ENCODE measurements at places on chromosomes 3 and 15. TPM values are rescaled to one million over a fixed set of nuclear protein-coding genes. Genes with fewer than 3 reads are reported as not detected.
A peak's percentile ranks its signal among the peaks of the same experiment; 100 is the strongest.

Gene C2CD4A
- not detected for total RNA-seq

DNA sequence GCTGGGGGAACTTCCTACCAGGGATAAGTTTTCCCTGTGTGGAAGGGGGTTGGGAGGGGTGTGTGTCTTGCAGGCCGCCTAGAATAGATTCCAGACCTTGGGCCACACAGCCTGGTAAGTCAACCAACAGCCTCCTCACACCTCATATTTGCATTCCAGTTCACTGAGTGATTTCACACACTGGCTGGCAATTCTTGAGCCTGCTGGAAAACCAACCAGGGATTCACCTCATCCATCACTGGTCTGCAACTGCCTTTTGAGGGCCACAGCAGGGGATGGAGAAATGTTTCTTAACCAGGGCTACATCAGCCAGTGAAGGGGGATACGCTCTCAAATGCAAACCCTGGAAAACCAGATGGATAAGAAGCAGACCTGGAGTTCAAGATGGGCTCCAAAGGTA is 2.0 kb downstream of the FSTL1 start:
- peak overlapping the region; percentile 96 for H3K27ac ChIP-seq
- H3K36me3 ChIP-seq, result no peaks in the 10 kb centered on the region
- H3K27me3 ChIP-seq, result no peaks in the 10 kb centered on the region
- peak overlapping the region; percentile 78 for H3K4me3 ChIP-seq

DNA sequence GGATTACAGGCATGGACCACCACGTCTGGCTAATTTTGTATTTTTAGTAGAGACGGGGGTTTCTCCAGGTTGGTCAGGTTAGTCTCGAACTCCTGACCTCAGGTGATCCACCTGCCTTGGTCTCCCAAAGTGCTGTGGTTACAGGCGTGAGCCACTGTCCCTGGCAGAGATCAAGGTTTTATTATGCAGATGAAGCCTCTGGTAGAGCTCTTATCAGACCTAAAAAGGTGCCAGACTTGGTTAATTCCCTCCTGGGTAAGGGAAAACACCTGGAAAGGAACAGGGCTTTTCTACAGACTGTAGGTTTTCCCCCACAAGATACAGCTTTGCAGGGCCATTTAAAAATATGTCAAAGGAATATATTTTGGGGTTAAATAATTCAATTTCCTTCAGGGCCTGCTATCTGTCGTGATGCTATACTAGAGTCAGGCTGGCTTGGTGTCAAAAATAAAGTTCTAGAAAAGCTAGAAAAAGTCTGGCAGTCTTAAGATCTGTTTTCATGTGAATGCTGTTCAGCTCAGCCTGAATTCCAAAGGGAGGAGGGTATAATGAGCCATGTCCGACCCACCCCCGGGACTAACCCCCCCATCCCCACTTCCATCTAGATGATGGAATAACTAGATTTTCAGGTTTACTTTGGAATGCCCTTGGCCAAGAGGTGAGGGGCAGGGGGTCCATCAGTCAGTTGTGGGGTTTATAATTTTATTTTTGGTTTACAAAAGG is 1.9 kb upstream of the BLOC1S6 start:
- DNase-seq, result no peak
- H3K27me3 ChIP-seq, result no peaks in the 10 kb centered on the region
- no peaks in the 10 kb centered on the region for H3K36me3 ChIP-seq
- H3K4me1 ChIP-seq, result peaks cover 6% of the 10 kb centered on the region

Gene HESX1
- not detected for total RNA-seq

DNA sequence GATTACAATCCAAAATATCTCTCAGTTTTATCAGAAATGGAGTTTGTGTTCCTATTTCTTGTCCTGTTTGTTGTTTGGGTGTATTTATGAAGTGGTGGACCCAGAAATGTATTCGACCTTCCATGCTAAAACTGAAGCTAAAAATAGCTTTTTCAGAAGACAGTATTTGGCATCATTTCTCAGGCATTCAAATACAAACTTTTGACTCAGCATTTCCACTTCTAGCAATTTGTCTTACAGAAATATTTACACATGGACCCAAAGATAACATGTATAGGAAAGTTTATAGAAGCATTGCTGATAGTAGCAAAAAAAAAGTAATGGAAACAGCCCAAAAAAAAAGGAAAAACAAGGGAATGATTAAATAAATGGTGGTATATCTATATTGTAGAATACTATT is 156.3 kb downstream of the HCN4 start:
- H3K36me3 ChIP-seq, result no peaks in the 10 kb centered on the region
- H3K27ac ChIP-seq, result no peak overlapping the region
- no peaks in the 10 kb centered on the region for H3K27me3 ChIP-seq
- H3K4me1 ChIP-seq, result no peaks in the 10 kb centered on the region
- H3K4me3 ChIP-seq, result no peak overlapping the region
- no peak for DNase-seq

Gene GOLGA8S
- 0.35 TPM for total RNA-seq

DNA sequence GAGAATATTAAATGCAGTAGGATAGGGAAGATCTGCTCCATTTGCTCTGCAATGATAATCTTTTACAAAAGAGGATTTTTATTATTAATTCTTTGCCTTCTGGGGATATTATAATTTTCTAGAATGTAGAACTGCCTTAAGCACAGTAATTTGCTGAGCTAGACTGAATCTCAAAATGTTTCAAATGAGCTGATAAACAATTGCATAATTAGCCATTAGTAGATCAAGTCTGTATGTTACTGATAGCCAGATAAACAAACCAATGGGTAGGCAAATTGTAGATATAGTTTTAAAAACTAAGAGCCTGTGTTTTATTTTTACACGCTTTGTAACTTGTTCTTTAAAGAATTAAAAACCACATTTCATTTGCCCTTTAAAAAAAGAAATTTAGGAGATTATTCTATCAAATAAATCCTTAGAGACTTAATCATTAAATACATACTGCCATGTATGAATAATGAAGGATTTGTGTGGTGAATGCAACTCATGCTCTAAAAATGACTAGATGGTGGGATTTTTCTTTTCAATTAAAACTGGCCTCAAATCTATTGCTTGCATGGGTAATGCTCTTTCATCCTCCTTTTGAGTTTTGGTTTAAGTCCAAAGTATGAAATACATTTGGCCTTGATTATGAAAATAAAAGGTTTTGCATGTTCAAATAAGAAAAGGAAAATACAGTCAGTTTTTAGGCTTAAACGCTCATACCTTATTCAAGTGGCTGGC is 32.6 kb upstream of the NANOGP8 start:
- no peaks in the 10 kb centered on the region for H3K36me3 ChIP-seq
- DNase-seq, result no peak
- no peaks in the 10 kb centered on the region for H3K27me3 ChIP-seq

GRCh38 chr3:98600412-98601095 is 7.1 kb upstream of the CPOX start:
- no peaks in the 10 kb centered on the region for H3K36me3 ChIP-seq
- no peak overlapping the region for H3K4me3 ChIP-seq
- no peaks in the 10 kb centered on the region for H3K4me1 ChIP-seq
- H3K27me3 ChIP-seq, result no peaks in the 10 kb centered on the region
- no peak for DNase-seq

Measured in uterus (tissue), 4 donors.